Spleen (tissue), 13 donors: ENCODE measurements at places on chromosomes 5 and 9. TPM values are rescaled to one million over a fixed set of nuclear protein-coding genes. Genes with fewer than 3 reads are reported as not detected.

DNA sequence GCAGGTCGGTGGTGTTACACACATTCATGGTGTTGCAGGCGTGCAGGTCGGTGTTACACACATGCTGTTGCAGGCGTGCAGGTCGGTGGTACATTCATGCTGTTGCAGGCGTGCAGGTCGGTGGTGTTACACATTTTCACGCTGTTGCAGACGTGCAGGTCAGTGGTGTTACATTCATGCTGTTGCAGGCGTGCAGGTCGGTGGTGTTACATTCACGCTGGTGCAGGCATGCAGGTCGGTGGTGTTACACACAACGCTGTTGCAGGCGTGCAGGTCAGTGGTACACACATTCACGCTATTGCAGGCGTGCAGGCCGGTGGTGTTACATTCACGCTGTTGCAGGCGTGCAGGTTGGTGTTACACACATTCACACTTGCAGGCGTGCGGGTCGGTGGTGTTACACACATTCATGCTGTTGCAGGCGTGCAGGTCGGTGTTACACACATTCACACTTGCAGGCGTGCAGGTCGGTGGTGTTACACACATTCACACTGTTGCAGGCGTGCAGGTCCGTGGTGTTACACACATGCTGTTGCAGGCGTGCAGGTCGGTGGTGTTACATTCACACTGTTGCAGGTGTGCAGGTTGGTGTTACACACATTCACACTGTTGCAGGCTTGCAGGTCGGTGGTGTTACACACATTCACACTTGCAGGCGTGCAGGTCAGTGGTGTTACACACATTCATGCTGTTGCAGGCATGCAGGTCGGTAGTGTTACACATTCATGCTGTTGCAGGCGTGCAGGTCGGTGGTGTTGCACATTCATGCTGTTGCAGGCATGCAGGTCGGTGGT, 11.1 kb downstream of the DPP7 start:
- no peak for DNase-seq

KIF24 gene
- 0.52 TPM for total RNA-seq

ENG gene
- total RNA-seq, result 198 TPM

GFI1B gene
- total RNA-seq, result 3.1 TPM
